Activated naive CD8-positive, alpha-beta T cell treated with anti-CD3 and anti-CD28 coated beads, Interleukin-2, amount 10 ng/mL, durations not matched to agents 7 days and 5 days (primary cell): ENCODE measurements at places on chromosomes 1 and 21. TPM values are rescaled to one million over a fixed set of nuclear protein-coding genes. Genes with fewer than 3 reads are reported as not detected.
A peak's percentile ranks its signal among the peaks of the same experiment; 100 is the strongest.

ITLN2 gene
- total RNA-seq = not detected

GCLM gene
- 22.0 TPM for total RNA-seq

EPHA8 gene
- not detected for total RNA-seq

GBP2 gene
- 179 TPM for total RNA-seq

PLA2G2A gene
- total RNA-seq = not detected

HSD3B1 gene
- total RNA-seq = not detected

KLF17 gene
- not detected for total RNA-seq

VASH2 gene
- total RNA-seq = 0.08 TPM

SLC16A4 gene
- total RNA-seq = 0.33 TPM

DNA sequence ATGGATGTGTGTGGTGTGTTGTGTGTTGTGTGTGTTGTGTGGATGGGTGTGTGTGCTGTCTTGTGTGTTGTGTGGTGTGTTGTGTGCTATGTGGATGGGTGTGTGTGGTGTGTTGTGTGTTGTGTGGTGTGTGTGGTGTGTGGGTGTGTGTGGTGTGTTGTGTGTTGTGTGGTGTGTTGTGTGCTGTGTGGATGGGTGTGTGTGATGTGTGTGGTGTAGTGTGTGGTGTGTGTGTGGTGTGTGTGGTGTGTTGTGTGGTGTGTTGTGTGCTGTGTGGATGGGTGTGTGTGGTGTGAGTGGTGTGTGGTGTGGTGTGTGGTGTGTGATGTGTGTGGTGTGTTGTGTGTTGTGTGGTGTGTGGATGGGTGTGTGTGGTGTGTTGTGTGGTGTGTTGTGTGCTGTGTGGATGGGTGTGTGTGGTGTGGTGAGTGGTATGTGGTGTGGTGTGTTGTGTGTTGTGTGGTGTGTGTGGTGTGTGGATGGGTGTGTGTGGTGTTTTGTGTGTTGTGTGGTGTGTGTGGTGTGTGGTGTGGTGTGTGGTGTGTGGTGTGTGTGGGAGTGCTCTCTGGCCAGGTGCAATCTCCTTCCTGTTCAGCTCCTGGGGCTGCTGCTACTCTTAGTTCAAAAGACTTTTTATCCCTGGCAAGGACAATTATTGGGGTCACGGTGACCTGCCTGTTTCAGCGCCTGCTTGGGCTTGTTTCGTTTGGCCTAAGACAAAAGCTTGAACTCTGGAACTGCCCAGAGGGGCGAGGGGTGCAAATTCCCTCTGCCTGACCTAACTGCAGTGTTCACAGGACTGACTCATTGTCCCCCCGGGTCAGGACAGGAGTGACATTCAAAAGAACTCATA lies 101.1 kb downstream of the UBIAD1 start:
- H3K27me3 ChIP-seq = peaks cover 7% of the 10 kb centered on the region
- peak overlapping the region; percentile 85 for H3K27ac ChIP-seq
- H3K4me3 ChIP-seq = peak overlapping the region; percentile 49

DNA sequence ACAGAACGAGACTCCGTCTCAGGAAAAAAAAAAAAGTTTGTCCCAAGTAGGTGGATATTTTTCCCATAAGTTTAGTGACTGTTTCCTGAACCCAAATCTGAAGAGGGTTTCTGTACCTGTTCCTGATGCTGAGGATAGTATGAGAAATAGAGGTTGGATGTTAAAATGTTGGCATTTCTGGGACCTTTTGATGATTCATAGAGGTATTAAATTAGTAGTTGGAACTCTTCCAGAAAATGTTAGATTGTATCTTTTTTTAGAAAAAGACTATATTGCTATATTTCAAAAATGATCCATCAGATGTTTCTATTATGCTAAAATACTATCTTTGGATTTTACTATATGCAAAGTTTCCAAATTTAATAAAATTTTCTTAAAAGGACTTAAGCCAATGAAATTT lies 2.9 kb upstream of the CENPL start:
- H3K27me3 ChIP-seq = no peaks in the 10 kb centered on the region
- no peak overlapping the region for H3K27ac ChIP-seq
- peaks cover 20% of the 10 kb centered on the region for H3K36me3 ChIP-seq
- H3K4me1 ChIP-seq = peaks cover 21% of the 10 kb centered on the region
- no peak for DNase-seq

- no peak for DNase-seq
- no peaks in the 10 kb centered on the region for H3K36me3 ChIP-seq
- no peak overlapping the region for H3K4me3 ChIP-seq
These were observed 212.3 kb downstream of the NCAM2 start for GRCh38 chr21:21210552-21210951.

DNA sequence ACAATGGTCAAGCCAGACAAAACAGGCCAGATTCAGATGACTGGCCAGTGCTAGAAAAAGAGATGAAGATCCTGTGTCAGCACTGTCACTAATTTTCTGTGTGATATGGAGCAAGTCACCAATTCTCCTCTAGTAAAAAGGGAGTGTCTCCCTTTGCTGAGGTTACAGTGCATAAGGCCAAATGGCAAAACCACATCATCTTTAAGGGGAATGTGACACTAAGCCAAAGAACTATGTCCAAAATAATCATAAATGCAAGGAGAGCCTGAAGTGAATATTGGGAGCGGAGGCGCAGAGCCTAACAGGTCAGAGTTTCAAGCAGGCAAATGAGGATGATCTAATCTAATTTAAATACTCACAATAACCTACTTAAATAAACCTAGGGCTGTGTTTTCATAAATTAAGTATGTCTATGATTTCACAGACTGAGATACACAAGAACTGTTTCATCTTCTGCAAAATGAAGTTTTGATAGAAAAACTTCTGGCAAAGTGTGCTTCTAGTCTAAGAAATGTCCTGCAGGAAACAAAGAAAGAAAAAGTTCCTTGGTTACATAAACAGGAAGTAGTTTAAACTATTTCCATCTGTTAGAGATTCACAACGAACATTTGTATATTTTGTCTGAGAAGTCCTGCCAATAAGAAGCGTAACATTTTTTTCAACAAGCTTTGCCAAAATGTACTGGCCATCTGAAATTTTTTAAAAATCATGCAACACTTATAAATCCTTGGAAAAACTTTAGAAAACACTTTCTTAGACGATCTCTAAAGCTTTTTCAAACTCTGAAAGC lies 290.2 kb downstream of the LRRC40 start:
- no peak overlapping the region for H3K27ac ChIP-seq
- H3K4me3 ChIP-seq = no peak overlapping the region
- DNase-seq = no peak

GRCh38 chr1:203039609-203040512 lies 13.6 kb downstream of the PPFIA4 start:
- DNase-seq = no peak
- H3K4me3 ChIP-seq = no peak overlapping the region
- peaks cover 2% of the 10 kb centered on the region for H3K27me3 ChIP-seq
- H3K27ac ChIP-seq = no peak overlapping the region

DNA sequence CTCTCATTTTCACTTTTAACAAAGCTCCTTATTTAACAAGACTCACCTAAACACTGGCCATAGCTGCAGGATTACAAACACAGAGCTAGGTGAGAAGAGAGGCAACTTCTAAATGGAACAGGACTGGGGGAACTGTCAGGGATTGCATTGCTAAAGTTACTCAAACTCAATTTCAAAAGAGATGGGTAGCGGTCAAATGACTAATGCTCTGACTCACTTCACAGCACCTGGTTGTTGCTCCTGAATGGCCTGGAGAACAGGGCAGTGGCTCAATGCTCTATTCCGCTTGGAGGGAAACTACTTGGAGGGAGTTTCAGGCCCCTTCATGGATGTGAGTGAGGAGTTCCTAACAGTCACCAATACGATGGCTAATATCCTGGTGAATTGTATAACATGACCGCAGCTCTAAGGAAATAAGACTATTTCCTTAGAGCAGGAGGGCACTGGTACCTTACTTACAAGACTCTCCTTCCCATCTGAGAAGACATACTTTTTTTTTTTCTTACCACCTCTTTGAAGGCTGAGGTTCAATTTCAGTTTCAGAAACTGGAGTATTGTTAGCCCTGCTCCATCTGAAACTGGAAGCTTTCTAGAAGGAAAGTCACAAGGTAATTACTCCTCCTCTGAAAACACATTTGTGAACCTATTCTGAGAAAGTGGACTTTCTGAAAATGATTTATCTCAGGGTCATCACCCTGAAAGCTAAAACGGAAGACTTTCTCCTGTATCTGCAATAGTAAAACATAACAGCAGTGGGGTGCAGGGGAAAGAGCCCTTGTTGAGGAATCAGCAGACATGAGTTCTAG lies 9.5 kb downstream of the DPT start:
- peaks cover 12% of the 10 kb centered on the region for H3K27me3 ChIP-seq
- no peak for DNase-seq
- H3K4me1 ChIP-seq = peaks cover 7% of the 10 kb centered on the region
- no peak overlapping the region for H3K27ac ChIP-seq
- no peak overlapping the region for H3K4me3 ChIP-seq
- peaks cover 3% of the 10 kb centered on the region for H3K36me3 ChIP-seq

DNA sequence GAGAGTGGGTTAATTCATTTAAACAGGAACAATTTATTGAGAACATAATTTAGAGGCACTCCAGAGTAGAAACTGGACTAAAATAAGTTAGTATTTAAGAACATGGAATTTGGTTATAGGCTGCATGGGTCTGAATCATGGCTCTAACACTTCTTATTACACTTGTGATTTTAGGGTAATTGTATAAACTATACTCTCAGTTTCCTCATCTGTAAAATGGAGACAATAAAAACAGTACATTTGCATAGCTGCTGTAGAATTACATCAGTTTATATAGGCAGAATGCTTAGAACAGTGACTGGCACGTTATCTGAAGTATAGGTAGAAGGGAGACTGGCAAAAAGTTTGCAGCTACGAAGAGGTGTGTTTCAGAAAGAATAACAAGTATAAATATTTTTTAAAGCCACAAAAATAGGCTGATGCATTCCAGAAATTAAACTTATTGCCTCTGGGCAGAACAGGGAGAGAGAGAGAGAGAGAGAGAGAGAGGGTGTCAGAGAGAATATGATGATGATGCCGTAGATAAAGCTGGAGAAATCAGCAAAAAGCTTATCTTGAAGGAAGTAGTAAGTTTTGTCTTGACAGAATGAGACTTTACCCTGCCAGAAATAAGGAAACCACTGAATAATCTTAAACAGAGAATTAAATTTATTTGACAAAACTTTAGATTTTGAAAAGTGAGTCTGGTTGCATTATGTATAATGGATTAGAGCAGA lies 8.1 kb upstream of the OR6K3 start:
- no peaks in the 10 kb centered on the region for H3K36me3 ChIP-seq
- no peak overlapping the region for H3K4me3 ChIP-seq
- no peaks in the 10 kb centered on the region for H3K4me1 ChIP-seq
- no peak for DNase-seq
- no peak overlapping the region for H3K27ac ChIP-seq

DNA sequence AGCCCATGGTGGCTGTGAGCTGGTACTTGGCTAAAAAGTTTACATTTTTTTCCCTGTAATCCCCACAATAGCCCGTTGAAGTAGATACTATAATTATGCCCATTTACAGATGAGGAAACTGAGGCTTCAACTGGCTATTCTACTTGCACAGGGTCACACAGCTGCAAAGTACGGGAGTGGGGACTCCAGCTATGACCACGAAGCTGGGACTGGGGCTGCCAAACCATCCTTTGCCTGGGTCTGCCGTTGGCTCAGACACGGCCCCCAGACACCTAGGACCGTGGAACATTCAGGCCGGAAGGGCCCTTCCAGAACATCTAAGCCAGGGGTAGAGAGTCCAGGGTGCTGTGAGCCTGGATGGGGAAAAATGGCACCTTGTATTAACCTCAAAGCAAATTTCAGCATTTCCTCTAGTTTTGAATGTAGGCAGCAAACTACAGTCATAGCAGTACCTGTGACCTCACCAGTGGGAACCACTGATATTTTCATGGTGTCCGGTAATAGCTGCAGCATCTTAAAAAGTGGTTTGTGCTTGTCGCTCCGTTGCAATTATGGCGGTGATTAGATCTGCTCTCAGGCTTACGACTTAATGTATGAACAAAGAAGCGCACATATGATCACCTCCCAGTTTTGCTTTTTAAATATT lies 4.3 kb downstream of the TP73 start:
- H3K4me3 ChIP-seq = no peak overlapping the region
- DNase-seq = no peak
- peaks cover 2% of the 10 kb centered on the region for H3K4me1 ChIP-seq
- no peak overlapping the region for H3K27ac ChIP-seq

- no peak for DNase-seq
- H3K27me3 ChIP-seq = no peaks in the 10 kb centered on the region
- peaks cover 32% of the 10 kb centered on the region for H3K36me3 ChIP-seq
- H3K4me3 ChIP-seq = peak overlapping the region; percentile 96
- H3K27ac ChIP-seq = peak overlapping the region; percentile 35
- peaks cover 73% of the 10 kb centered on the region for H3K4me1 ChIP-seq
These were observed 3.7 kb downstream of the SLAMF1 start for GRCh38 chr1:160643138-160643537.

- no peak for DNase-seq
- H3K4me1 ChIP-seq = peaks cover 63% of the 10 kb centered on the region
- no peak overlapping the region for H3K27ac ChIP-seq
- H3K4me3 ChIP-seq = no peak overlapping the region
- no peaks in the 10 kb centered on the region for H3K27me3 ChIP-seq
These were observed 39.7 kb downstream of the LRRC8C start for GRCh38 chr1:89672489-89673183.

DNA sequence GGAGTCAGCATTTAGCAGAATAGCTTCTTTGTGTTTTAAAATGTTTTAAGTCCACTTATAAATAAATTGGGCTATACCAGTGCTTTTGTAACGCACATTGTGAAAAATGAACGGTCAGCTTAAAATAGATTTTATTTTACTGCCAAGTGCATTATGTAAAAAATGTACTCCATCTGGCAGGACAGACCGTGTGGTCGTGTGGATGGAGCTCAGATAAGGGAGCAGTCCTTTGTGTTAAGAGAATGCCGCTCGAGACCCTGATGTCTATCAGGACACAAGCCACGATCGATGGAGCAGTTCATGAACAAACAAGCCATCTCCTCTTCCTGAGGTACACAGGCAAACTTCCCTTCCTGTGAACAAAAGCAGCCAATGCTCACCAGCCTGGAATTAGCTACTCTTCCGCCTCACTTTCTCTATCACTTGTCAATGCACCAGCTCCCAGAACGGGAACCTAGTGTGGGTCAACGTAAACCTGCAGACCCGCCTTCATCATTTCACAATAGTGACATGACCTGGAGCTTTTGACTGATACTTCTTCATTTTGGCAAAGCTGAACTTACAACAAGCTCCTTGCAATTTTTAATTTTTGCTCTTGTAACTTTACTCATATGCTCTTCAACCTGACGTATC lies 243.5 kb downstream of the TGFB2 start:
- no peak overlapping the region for H3K27ac ChIP-seq
- H3K36me3 ChIP-seq = no peaks in the 10 kb centered on the region
- no peak for DNase-seq
- no peaks in the 10 kb centered on the region for H3K4me1 ChIP-seq
- peaks cover 6% of the 10 kb centered on the region for H3K27me3 ChIP-seq

DNA sequence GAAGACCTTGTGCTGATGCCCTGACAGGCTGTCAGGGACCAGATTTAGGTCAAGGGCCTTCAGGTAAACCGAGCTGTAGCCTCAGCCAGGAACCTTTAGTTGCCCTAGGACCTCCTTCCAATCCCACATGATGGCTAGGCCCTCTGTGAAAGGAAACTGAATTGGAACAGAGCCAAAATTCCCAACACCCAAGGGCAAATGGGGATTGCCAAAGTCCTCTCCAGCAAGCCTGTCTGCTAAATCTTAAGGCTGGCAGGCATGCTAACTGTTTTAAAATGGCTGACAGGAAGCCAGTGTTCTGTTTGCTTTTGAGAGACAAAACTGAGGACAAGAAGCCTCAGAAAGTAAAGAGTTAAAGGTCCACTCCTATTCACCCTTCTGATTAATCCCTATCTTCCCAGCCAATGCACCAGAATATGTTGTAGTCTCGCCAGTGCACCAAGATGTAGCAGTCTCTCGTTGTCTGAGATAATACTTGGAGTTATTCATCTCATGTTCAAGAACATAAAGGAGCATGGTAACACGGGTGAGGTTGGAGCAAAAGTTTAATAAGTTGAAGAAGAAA lies 35.1 kb downstream of the MSTO1 start:
- H3K27ac ChIP-seq = no peak overlapping the region
- DNase-seq = no peak
- H3K36me3 ChIP-seq = peaks cover 6% of the 10 kb centered on the region
- H3K27me3 ChIP-seq = peaks cover 2% of the 10 kb centered on the region
- H3K4me1 ChIP-seq = peaks cover 3% of the 10 kb centered on the region
